ENCODE measurements at places on chromosomes 16 and 17.

DNA sequence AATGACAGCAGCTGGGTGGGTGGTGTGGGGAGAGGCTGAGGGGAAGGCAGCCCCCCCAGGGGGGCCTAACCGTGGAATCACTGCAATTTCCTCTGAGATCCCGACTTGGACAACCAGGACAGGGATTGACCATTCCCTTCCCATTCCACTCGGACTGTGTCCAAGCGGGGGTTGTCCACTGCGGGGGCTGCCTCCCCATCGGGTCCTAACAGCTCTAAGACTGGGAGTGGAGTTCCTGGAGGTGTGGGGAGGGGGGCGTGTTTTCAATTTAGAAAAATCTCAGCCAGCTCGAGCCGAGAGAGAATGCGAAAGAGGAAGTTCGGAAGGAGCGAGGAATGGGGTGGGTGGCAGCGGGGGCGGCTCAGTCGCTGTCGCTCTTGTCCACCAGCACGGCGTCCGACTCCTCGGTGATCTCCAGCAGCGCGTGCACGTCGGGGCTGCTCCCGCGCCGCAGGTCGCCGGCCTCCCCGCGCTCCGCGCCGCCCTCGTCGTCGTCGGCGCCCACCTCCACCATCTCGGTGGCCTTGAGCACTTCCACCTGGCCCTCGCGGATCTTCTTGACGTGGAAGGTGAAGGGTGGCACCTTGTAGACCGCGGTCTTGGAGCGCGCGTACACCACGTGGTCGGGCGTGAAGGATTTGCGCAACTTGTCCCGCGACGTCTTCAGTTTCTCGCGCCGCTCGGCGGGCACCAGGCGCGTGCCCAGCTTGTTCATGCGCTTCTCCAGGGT is 16.2 kb upstream of the STAT3 start:
- no peak for DNase-seq

GRCh38 chr17:73657473-73658116 is 13.3 kb upstream of the SDK2 start:
- no peak for DNase-seq

GRCh38 chr16:64962786-64963185 is 159.1 kb downstream of the CDH11 start:
- DNase-seq: no peak

GRCh38 chr16:13606804-13607203 is 313.1 kb upstream of the ERCC4 start:
- no peak for DNase-seq

- DNase-seq: no peak
Measured at GRCh38 chr17:16314859-16315258, 38.4 kb downstream of the CENPV start.

DNA sequence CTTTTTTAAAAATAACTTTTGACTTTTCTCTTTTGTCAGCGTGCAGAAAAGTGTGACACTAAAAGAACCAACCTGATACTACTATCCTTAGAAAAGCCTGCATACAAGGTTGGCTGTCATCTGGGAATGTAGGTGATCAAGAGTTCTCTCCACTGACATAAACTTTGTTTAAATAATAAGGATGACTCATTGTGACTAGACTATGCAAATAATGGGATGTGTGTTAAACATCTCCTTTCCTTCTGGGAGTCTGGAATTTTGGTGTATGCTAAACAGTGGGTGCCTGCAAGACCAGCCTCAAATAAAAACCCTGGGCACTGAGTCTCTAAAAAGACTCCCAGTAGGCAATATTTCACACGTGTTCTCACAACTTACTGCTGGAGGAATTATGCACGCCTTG is 373.4 kb downstream of the CNTNAP4 start:
- DNase-seq: no peak

DNA sequence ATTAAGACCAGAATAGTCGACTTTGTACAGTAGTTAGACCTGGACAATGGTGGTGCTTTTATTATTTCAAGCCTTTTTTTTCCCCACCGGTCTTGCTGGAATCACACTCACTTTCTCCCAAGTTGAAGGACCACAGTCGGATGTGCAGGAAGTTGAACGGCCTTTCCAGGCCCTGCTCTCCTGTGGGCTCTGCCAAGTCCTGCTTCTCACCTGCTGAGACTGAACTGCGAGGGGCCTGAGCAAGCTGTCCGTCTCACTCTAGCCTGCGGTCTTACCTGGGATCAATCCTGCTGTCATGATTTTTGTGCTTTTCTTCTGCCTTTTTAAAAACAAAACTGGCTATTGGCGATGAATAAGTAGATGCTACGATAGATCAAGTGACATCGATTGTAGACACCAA is 1.3 kb downstream of the TLCD3A start:
- no peak for DNase-seq

GRCh38 chr17:80474961-80475909 is 1.2 kb downstream of the NPTX1 start:
- no peak for DNase-seq

DNA sequence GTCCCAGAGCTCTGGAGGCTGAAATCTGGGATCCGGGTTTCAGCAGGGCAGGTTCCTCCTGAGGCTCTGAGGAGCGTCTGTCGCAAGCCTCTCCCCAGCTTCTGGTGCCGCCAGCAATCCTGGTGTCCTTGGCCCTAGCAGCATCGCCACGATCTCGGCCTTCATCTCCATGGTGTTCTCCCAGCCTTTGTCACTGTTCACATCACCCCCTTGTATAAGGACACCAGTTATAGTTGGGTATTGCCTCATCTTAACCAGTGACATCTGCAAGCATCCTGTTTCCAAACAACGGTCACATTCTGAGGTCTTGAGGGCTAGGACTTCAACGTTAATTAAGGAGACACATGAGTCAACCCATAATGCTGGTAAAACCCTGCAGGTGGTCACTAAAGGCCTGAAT is 2.8 kb upstream of the PPP1R27 start:
- DNase-seq: no peak

DNA sequence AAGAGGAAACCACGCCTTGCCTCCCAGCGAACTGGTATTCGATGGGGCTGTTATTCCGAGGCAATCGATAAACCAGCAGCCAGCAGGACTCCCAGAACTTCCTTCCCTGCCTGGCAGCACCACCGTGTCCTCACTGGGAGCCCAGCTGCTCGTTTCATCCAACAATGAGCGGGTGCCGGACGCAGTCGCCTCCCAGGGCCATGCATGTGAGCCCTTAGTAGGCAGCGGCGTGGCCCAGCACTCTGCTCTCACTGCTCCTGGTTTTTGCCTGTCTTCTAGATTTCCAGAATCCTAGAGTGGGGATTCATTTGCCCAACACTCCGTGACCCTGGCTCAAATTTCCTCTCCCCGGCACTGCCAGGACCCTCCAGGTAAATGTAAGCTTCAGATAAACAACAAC is 29.1 kb upstream of the RASD1 start:
- DNase-seq: no peak

DNA sequence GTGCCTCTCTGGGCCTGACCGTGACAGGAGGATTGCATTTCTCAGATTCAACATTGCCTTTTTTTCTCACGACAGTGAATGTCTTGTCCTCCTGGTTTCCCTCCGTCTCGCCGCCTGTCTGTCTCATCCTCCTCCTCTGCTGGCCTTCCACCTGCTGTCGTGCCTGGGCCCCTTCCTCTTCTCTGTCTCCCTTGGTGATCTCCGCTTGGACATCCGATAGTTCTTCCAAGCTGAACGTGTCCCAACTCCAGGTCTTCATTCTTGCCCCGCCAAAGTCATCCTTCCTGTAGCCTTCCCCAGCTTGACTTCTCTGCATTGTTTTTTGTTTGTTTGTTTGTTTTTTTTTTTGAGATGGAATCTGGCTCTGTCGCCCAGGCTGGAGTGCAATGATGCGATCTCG is 79.4 kb downstream of the RAP1GAP2 start:
- DNase-seq: no peak

- DNase-seq: no peak
Measured at GRCh38 chr17:19386051-19386929, 700 bp downstream of the MFAP4 start.

GRCh38 chr16:84347161-84347560 is 21.2 kb upstream of the ATP2C2 start:
- no peak for DNase-seq

GRCh38 chr17:54967621-54968261 is 713 bp downstream of the COX11 start:
- DNase-seq: no peak

DNA sequence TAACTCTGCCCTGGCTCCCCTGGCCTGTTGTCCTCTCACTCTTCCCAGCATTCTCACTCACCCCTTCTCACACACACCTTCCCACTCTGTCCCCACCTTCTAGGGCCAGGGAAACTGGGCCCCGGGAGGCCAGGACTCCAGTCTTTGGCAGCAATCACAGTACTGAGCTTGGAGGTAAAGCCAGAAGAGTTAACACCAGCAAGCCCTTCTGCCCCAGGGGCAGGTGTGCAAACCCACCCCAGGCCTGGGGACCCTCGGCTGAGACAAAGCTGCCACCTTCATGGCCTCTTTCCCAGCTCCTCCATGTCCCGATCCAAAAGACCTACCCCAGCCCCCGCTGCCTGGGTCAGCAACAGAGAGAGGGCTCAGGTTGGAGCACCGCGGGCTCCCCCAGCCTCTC is 36.9 kb upstream of the MLKL start:
- no peak for DNase-seq

- DNase-seq: no peak
Measured at GRCh38 chr16:28063591-28064061, at the start of gene GSG1L. Gene GSG1L (minus strand): TSS chr16:28063714. CDS start chr16:28063424, 290 bp downstream.

GRCh38 chr16:90032674-90033331 is 13.5 kb upstream of the DBNDD1 start:
- no peak for DNase-seq

DNA sequence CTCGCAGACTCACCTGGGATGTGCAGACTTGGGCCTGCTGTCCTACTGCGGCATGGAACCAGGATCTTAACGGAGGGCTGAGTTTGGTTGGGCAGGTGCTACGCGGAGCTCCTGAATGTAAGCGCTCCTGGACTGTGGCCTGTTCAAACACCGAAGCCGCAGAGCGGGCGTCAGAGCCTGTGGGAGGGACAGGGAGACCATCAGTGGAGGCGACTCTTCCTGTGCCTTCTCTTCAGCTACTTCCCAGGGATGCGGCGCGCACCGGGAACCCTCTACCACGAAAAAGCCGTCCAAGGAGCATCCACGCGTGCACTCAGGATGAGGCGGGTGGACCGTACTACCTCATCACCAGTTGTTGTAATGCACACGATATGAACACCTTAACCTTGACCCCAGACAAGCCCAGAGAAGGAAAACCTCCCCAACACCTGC is 2.0 kb downstream of the USP36 start:
- no peak for DNase-seq

GRCh38 chr17:45341533-45342158 is 24.8 kb upstream of the MAP3K14 start:
- DNase-seq: no peak

DNA sequence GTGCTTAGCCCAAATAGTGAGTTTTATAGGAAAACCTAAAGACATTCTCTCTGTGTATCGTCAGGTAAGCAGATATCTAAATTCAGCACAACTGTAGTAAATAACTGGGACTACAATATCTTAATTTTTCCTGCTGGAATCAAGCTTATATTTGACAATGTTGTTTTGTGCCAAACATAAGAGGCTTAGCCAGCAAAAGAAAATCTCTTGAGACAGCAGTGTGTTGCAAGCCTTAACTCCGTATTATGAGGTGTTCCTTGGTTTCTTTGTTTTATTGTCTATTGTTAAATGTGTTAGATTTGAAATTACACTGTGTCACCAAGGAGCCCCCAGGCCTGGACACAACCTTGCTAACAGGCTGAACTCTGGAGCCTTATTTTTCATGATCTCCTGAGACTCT is 1570.6 kb upstream of the GOT2 start:
- DNase-seq: no peak

GRCh38 chr17:29124135-29124924 is 55.9 kb downstream of the MYO18A start:
- no peak for DNase-seq

Data from activated CD4-positive, alpha-beta T cell treated with anti-CD3 and anti-CD28 coated beads, Interleukin-2, amount 50 U/mL, for 4 hours (primary cell).